Stimulated activated CD8-positive, alpha-beta memory T cell treated with anti-CD3 and anti-CD28 coated beads, Interleukin-15, amount 100 ng/mL, for 1 hour (primary cell): ENCODE measurements at places on chromosomes 4 and X.

DNA sequence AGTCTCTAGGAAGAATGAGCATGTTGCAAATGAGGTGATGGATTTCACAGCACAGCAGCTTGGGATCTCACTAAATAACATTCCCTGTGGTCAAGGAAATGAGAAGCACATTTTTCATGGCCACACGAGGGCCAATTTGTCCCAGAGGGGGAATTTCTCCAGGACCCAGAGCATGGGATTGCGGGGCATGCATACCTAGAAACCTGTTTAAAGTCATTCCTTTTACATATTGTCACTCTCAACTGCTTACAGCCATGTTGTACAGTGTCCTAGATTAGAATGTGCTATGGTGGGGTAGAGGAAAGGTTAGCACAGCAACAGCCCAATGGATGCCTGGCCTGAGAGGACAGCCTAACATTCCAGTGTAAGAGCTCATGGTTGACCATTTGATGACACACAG lies 37.4 kb upstream of the NLGN4X start:
- no peak for DNase-seq

- no peak for DNase-seq
These were observed 23.5 kb upstream of the PDZD4 start for GRCh38 chrX:153853902-153854267.

DNA sequence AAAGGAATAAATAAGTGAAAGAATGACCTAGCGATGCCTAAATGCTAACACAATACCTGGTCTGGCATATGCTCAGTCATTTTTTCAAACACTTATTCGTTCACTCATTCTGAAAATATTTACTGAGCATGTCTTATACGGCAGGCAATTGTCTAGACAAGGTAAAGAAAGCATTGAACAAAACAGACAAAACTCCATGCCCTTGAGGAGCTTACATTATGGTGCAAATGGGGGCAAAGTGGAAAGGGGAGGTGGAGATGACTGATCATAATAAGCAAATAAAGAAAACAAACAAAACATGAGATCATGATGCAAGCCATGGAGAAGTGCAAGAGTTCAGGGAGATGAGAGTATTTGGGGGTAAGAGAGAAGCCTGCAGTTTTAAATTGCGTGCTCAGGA lies 334.6 kb upstream of the PPARGC1A start:
- no peak for DNase-seq

- no peak for DNase-seq
These were observed 35.3 kb downstream of the FAT1 start for GRCh38 chr4:186688150-186688943.

DNA sequence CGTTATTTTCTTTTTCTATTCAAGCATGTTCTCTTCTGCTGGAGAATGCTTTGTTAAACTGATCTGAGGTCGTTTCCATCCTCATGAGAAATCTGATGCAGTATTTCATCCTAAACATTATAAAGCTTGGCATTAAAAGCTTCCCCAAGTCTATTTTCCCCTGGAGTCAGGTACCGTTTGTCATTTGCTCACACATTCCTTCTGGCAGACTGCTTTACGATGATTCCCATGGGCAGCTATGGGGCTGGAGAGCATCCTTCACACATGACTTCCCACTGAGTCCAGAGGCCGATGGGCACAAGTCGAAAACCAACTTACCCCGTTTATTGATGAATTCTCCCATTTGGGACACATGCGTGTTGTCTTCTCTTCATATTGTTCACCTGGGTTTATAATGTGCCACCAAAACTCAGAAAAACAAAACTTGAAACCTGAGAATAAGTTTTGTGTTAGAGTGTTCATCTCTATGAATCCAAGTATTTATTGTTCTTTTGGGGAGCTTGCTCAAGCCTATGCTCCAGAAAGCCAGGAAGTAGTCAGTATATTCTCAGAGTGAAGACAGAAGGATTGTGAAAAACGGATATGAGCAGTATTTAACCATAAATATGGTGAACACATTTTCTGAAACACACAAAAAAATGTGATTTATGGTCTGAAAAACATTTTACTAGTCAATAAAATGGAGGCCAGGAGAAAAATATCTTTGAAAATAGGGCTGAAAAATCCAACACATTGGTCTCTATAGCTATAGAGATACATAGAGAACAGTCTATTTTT lies 298.8 kb upstream of the NOCT start:
- no peak for DNase-seq

- no peak for DNase-seq
These were observed 112.9 kb upstream of the GPRIN3 start for GRCh38 chr4:89420507-89420906.

GRCh38 chr4:147981305-147981704 lies 249.4 kb downstream of the ARHGAP10 start:
- DNase-seq, result no peak

DNA sequence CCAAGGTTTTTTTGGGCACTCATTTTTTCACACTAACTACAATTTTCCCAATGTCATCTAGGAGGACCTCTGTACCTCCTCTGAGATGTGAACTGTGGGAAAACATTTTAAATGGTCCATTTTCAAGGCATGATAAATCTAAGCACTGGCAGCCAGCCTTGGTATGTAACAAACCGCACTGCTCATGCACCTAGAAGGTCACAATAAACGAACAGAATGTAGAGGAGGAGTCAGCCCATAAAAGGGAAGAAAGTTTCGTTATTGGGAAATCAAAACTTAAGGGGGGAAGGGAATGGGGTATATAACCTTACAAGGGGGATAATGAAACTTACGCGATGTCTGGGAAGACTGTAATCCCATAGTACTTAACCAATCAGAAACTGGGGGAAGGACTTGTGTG lies 16.4 kb downstream of the COX18 start:
- no peak for DNase-seq

GRCh38 chr4:140448162-140448561 lies 20.7 kb upstream of the CLGN start:
- DNase-seq, result no peak
